Fibroblast of skin of left biceps (primary cell): ENCODE measurements at places on chromosomes 5 and 9.

DNA sequence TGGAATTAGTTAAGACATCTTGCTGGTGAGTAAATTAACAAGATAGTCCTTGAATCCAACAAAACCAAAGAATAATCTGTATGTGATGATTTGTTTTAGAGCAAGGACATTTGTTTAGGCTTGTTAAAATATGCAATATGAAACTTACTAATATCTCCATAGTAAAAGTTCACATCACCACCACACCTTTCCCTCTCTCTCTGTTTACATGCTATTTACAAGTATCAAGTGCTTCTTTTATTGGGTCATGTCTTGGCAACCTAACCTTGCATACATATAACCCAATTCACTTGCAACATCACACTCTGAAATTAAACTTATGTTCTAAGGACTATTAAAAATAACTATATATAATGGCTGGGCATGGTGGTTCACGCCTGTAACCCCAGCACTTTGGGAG lies 161.3 kb downstream of the CCDC192 start:
- DNase-seq: no peak

DNA sequence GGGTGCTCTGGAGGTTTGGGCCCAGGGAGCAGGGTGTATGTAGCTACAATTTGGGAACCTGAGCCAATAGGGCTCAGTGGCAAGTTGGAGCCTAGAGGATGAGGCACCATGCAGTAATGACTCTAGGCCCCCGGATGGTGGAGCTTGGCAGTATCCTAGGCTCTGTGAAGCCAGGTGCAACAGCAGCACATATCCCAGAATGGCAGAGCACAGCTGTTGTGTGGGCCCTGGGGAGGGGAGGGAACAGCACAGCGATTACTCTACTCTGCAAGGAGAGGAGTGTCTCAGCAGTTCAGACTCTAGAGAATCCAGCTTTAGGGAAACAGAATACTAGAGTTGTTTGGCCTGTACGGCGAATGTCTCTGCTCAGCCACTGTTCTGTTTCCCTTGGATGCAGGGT lies 56.1 kb downstream of the LRRTM2 start:
- no peak for DNase-seq

- no peak for DNase-seq
Measured at GRCh38 chr5:136047858-136048257, 19.1 kb downstream of the TGFBI start.

- no peak for DNase-seq
Measured at GRCh38 chr5:145467446-145467845, 367.7 kb downstream of the PRELID2 start.

DNA sequence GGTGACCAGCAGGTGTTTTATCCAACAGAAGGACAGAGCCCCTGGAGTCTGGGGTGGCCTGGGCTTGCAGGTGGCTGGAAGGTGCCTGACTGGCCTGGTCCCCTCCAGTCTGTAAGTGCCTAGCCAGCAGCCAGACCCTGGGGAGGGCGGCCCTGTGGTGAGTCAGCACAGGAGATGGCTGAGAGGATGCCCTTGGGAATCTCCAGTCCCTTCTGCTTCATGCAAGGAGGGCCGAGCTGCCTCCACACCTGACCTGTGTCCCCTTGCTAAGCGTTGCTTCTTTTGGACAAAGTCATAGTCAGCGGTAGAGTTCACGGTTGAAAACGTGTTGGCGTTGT lies 20.2 kb downstream of the OBP2B start:
- no peak for DNase-seq

- DNase-seq: no peak
Measured at GRCh38 chr9:69030851-69031645, 4.5 kb upstream of the FXN start.

- DNase-seq: no peak
Measured at GRCh38 chr9:36056896-36057295, 20.2 kb downstream of the RECK start.

GRCh38 chr9:117649126-117649525 lies 55.1 kb upstream of the TLR4 start:
- no peak for DNase-seq

DNA sequence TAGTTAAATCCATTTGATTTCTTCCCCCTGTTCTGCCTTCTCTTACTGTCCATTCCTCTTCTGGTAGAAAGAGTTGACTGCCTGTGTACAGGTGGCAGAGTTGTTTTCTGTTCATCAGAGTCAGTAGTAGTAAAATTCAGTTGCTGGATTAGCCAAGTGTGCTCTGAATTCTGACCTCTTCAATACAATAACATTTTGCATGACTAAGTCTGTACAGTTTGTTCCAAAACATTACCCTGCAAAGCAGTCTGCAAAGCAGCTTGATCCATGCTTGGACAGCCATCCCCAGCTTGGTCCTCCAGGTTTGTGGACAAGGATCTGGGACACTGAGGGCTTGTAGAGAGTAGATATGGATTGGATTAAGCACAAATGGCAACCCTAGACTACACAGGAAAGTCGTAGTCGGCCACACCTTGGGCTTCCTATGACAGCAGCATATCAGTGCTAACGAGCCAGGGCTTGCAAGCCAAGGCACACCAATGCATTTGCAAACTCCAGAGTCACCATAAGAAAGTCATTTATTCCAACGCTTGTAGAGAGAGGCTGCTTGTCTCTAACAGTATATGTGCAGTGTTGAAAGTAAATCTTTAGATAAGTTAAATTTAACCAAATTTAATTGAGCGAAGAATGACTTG lies 25.2 kb downstream of the IL12B start:
- DNase-seq: no peak

DNA sequence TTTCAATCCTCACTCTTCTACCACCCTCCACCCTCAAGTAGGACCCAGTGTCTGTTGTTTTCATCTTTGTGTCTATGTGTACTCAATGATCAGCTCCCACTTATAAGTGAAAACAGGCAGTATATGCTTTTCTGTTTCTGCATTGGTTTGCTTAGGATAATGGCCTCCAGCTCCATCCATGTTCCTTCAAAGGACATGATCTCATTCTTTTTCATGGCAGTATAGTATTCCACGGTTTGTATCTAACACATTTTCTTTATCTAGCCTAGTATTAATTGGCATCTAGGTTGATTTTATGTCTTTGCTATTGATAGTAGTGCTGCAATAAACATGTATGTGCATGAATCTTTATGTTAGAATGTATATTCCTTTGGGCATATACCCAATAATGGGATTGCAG lies 259.8 kb upstream of the KIF2A start:
- DNase-seq: no peak

GRCh38 chr5:38780316-38780715 lies 65.5 kb upstream of the OSMR start:
- DNase-seq: no peak

DNA sequence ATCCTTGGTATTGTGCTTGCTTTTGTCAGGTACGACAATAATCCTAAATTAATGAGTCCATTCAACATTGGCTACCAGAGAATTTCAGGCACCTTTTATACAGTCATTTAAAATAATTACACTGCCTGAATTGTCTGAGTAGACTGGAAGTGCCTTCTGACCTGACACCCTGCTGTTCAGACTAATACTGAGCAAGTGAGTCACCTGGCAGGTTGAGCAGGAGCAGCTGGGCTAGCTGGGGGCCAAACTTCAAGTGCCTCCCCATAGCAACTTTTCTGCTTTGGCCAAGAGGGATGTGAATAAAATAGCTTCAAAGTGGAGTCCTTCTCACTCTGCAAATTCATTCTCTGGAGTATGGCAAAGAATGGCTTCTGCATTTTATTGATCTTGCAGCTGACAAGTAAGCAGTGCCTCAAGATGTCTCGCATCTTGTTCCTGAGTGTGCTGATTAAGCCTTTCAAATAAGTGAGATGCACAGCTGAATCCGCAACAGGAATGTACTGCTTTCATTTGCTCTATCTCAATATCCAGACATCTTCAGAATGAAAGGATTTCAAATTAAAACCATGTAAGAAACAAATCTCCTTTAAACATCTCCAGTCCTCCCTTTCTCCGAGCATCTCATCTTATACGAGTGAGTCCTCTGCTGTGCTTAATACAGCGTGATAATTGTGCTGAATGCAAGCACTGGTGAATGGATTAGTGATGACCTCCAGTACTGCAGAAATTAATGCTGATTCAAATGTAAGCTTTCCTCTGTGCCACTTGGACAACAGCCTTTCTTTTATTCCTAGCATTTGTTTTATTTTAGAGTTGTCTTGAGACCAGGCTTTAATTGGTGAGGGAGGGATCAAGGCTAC lies 271.2 kb downstream of the EDIL3 start:
- DNase-seq: no peak

- DNase-seq: no peak
Measured at GRCh38 chr9:13437866-13438265, 158.4 kb upstream of the MPDZ start.

GRCh38 chr9:19386502-19387044 lies 6.5 kb upstream of the RPS6 start:
- no peak for DNase-seq

GRCh38 chr5:178119915-178120606 lies 6.7 kb downstream of the N4BP3 start:
- DNase-seq: no peak

GRCh38 chr5:31476738-31477141 lies 55.2 kb downstream of the DROSHA start:
- DNase-seq: no peak

- no peak for DNase-seq
Measured at GRCh38 chr5:82494942-82495341, 216.8 kb upstream of the RPS23 start.

DNA sequence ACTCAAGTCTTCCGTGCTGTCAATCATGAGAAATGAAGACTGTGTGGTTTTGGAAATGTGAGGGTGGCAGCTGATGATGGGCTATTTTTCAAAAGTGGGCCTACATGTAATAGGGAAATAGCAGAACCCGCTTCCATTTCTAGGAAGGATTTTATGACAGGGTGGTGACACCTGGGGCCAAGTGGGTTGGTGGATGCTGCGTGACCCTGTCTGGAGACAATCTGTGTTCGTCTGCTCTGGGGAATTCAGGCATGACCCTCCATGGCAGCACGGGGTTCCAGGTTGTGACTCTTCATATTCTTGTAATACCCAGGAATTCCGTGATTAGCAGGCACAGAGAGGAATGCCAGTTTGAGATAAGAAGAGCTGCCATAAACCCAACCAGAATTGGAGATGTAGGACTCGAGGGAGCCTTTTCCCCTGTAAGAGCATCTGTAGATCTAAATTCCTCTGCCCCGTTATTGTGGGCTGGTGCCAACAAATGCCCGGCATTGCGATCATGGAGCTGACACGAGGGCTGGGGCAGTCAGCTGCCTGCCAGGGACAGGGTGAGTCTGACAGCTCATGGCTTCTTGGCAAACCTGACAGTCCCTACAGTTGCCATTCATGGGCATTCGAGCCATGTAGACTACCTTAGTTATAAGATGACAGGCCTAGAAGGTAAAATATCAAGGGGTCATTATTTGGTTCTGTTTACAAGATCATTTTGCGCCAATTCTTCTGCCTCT lies 279.7 kb downstream of the GADD45G start:
- DNase-seq: no peak

- no peak for DNase-seq
Measured at GRCh38 chr5:76427206-76428140, 24.4 kb downstream of the IQGAP2 start.

GRCh38 chr5:83472508-83473345 lies 1.2 kb downstream of the VCAN start:
- DNase-seq: no peak

DNA sequence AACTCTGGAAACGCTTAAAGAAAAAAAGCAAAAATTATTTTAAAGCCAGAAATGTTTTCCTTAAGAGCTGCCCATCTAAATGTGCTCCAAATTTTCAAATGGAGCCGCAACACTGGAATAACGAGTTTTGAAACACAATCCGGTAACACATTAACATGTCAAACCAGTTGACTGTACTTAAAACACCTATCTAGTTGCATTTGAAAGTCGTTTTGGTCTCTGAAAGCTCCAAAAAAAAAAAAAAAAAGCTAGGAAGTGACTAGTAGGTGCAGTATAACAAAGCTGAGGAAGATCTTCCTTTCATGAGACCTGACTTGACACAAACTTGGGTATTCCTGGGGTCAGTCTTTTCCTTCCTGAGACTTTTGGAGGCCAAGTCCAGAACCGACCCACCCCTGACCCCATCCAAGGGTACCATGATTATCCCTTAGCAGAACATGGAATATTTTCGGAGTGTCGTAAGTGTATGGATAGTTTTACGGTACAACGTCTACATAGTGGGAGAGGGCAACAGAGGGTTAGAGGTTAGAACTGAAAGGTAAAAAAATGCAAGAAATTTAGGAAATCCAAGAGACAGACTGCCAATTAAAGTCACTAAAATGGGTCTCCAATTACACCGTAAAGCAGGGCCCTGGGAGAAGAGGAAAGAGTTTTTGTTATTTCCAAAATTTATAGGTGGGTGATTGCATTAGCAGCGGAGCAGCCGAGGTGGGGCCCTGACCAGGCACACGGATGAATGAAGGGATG lies 812 bp downstream of the CETN3 start:
- no peak for DNase-seq

DNA sequence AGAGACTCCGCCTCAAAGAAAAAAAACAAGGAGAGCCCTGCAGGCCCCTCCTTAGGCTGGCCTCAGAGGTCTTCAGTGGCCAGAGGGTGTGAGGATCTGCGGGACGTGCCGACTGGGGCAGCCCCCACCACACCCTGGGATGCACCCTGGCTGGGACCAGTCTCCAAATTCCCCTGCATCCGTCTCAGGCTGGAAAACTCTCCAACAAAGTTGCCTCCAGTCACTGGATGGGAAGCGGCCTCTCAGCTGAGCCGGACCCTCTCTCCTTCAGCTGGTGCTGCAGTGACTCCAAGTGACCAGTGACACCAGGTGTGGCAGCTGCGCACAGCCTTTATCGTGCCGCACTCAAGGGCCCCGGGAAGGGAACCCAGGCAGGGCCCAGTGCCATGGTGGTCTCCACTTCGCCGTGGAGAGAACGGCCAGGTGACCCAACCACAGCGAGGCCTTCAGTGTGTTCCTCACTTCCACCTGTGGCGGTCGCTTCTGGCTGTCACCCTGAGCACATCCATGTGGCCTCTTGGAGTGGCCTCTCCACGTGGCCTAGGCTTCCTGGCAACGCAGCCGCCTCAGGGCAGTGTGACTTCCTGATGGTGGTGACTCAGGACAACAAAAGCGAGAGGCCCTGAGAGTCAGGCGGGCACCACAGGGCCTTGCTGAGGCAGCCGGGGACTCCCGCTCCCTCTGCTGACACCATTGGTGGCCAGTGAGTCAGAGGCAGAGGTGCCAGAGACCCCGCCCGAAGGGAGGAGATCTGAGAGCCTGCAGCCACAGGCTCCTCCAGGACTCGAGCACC lies 19.3 kb upstream of the CAMSAP1 start:
- no peak for DNase-seq

DNA sequence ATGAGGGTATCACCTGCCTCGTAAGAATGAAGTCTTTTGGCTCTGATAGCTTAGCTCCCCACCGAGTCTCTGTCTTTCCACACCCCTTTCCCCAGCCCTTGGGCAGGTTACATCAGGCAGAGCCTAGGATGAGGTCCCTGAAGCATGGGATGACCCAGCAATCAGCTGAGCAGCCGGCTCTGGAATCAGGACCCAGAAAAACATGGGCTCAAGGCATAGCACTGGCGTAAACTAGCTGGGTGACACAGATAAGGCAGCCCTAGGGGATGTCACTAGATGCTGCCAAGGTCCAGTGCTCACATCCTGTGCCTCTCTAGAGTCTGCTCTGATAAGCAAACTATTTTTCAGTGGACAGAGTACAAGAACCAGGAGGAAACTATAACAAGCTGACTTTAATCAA lies 26.6 kb downstream of the IDNK start:
- DNase-seq: no peak
